PC-3 (cell line): ENCODE measurements at places on chromosomes 13 and 19. TPM values are rescaled to one million over a fixed set of nuclear protein-coding genes. Genes with fewer than 3 reads are reported as not detected.
A peak's percentile ranks its signal among the peaks of the same experiment; 100 is the strongest.

SLC35E1 gene
- total RNA-seq = 52.6 and 62.3 TPM in 2 replicates

EFNA2 gene
- not detected in 2 replicates for total RNA-seq

CNN1 gene
- 0.77 TPM in 1 of 2 replicates, not detected in the other for total RNA-seq

DNA sequence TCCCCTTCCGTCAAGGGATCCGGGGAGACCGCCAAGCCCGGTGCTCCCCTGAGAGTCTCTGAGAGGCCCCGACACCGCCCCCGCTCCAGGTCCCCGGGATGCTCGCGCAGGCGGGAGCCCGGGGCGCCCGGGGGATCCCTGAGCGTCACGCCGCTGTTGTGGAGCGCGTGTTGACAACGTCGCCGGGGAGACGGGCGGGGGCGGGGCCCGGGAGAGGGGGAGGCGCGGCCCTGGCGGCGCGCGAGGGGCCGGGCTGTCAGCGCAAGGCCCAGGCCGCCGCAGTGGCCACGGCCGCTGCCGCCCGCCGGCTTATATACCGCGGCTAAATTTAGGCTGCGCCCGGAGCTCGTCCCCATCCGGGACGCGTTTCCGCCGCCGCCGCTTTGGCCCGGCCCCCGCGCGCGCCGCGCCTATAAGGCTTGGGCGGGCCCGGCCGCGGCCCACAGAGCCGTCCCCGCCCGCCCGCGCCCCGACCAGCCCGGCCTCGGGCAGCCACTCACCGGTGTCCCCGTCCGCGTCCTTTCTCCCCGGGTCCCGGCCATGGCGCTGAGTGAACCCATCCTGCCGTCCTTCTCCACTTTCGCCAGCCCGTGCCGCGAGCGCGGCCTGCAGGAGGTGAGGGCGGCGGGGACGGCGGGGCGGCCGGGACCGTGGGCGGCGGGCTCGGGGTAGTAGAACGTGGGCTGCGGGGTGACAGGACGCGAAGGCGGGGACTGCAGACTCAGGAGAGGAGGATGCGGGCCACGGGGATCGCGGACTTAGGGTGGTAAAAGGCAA is at the start of gene KLF2:
Gene KLF2 (plus strand): TSS at position 443 of the 777 bp plus-strand sequence. CDS start 98 bp downstream, at position 541.
- peak; percentile 90 for DNase-seq

- DNase-seq = no peak
Observed at GRCh38 chr13:60348097-60348496, 48.9 kb upstream of the TDRD3 start.

GRCh38 chr13:52085421-52085820 is 43.5 kb downstream of the NEK5 start:
- no peak for DNase-seq

HDGFL2 gene
- 111 and 165 TPM in 2 replicates for total RNA-seq
